ENCODE measurements at places on chromosomes 6 and 20.

DNA sequence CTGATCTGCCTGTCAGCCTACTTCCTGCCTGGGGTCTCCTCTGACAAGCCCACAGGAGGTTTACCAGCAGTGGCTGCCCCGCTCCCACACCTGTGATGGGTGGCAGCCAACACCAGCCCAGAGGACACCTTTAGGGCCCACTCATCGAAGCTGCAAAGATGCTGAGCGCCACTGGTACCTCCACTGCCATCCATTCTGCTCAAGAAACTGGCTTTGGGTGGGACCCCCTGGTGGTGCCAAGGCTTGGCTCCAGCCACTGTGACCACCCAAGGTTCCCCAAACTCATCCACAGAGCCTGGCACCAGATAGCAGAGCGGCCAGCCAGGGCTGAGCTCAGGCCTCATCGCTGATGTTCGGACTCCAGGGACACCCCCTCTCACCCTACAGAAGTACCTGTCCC lies 42.5 kb downstream of the PREX1 start:
- DNase-seq = no peak

DNA sequence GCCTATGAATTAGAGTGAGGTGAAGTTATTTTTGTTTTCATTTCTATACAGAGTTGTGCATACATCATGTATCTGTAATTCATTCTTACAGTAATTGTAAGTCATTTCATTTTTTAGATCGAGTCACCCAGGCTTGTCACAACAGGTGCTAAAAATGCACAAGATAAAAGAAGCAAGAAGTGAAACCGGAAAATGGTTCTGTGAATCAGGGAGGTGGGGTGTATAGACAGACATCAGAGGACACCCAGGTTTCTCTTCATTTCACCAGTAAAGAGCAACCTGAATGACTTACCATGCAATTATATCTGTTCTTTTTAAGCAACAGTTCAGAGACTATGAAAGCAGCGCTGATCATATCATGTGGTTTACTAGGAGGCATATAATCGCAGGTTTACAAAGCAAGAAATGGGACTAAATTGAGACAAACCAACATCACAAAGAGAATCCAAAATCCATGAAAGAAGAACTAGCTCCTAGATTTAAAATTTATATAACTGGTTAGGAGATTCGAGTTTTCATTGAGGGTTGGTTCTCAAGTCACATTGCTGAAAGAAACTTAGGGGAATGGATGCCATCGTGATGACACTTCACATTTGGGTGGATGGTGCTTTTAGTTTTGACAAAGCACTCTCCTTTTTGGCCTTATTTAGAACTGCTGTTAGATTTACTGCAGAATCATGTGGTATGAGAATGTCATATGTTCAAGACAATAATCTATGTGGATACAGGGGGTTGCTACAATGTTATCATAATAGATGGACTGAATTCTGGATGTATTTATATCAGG lies 27.9 kb upstream of the TBC1D7 start:
- DNase-seq = no peak

GRCh38 chr20:53866794-53867740 lies 203.3 kb downstream of the BCAS1 start:
- no peak for DNase-seq

GRCh38 chr6:29925321-29925720 lies 17.0 kb upstream of the HLA-A start:
- DNase-seq = no peak

- DNase-seq = peak; percentile 14
These were observed at the start of gene HS3ST5 for GRCh38 chr6:114342826-114343781. TSS of gene HS3ST5 (minus strand) at chr6:114343023. CDS start at chr6:114062845, 280,178 bp downstream.

DNA sequence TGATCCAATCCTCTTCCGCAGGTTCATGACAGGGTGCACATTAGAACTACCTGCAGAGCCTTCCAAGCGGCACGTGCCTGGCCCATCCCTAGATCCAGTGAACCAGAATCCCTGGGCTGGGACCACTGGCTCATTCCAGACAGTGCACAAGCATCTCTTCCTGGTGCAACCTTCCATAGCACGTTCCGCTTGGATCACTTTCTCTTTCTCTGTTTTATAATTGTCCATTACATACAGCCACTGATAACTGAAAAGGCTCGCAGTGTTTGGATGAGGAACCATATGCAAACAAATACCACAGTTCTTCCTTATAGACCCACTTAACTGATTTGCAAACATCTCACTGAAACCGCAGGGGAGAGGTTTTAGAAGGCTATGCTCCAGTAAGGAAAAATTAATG lies 59.6 kb upstream of the DDR1 start:
- DNase-seq = no peak

- no peak for DNase-seq
These were observed 120.5 kb downstream of the MAP3K7 start for GRCh38 chr6:90466154-90466940.

GRCh38 chr6:38846844-38847243 lies 131.7 kb downstream of the DNAH8 start:
- DNase-seq = no peak

DNA sequence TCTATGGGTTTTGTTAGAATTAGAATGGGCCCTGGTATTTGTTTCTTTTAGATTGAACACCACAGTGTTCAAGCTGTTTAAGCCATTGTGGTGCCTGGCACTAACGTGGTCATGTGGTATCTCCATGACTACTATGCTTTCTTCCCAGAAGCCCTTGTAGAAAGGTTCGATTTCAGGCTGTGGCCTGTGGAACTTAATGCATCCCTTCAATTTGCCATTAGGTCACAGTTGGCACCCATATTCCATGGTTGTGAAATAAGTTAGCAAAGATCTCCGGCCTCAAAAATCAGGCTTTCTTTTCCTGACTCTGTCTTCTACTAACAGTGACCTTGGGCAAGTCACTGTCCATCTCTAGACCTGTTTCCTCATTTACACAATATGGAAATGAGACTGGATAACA lies 31.3 kb upstream of the AAR2 start:
- no peak for DNase-seq
